ENCODE measurements at places on chromosomes 5 and 9.

- DNase-seq: peak; percentile 21
These were observed 64.7 kb downstream of the STK10 start for GRCh38 chr5:172123269-172123692.

DNA sequence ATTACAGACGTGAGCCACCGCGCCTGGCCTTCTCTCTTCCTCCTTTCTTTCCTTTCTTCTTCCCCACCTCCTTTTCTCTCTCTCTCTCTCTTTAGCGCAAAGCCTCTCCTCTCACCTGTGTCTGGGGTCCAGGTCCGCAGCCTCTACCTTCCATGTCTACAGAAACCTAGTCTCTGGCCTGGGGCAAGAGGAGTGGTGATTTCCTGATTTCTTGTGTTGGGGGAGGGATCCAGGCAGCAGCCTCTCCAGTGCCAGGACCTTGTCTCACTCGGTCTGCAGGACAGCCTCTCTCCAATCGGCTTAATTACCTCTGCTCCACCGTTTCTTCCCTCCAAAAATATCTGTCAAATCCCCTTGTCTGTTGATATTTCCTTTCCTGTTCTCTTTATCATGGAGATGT, 16.1 kb upstream of the FAM120A start:
- DNase-seq: no peak

DNA sequence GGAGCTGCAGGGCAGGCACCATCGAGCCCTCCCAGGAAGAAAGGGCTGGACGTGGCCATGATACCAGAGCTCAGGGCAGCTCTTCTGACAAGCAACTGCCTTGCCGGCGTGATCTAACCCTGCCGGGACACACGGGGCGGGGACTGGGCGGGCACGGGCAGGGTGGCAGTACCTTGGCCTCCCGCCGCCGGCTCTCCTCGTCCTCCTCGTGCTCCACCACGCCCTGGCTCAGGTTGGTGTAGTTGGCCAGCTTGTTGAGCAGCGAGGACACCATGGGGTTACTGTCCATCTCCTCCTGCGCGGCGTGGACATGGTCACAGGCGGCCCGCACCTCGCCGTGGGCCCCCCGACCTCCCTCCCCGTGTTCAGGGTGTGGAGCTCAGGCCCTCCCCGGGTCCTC, 18.5 kb downstream of the SLC12A7 start:
- no peak for DNase-seq

DNA sequence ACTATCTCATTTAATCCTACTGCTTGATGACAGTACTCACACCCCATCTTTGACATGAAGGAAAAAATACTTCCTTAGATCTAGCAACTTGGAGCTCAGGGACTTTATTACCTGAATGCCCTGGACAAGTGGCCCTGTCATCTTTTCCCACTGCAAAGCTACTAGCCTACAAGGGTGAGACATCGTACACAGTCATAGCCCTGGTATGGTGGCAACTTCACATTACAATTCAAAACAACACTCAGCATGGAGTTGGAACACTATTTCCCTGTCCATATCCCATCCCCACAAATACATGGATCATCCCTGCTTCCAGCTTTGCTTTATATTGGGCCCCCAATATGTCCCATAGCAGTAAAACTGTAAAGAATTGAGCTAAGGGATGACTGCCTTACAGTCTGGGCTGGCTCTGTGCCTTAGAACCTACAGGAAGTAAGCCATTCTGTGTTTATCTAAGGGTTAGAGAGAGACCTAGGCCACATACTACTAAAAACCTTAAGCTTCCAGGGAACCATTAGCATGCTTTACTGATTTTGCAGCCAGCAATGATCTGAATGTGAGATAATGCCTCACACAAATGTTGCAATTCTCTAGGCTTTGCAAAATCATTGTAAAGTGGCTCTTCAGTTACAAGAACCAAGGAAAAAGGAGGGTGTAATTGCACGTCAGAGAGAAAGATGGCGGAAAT, 55.9 kb downstream of the OTULIN start:
- no peak for DNase-seq

- DNase-seq: no peak
These were observed 26.3 kb upstream of the ARSI start for GRCh38 chr5:150329038-150329437.

GRCh38 chr5:142059304-142059940, 46.6 kb upstream of the GNPDA1 start:
- no peak for DNase-seq

All from cerebellar nuclear complex (tissue), 1 donor.